NCI-H1048 (cell line): ENCODE measurements at places on chromosomes 5 and 9.

- no peak for DNase-seq
Measured at GRCh38 chr9:69857131-69857530, 36.5 kb downstream of the CFAP95 start.

- DNase-seq, result no peak
Measured at GRCh38 chr5:97575322-97575721, 392.3 kb upstream of the RIOK2 start.

- no peak for DNase-seq
Measured at GRCh38 chr5:84724683-84725082, 340.0 kb upstream of the EDIL3 start.

GRCh38 chr5:16082982-16083381 is 96.6 kb downstream of the MARCHF11 start:
- DNase-seq, result no peak

DNA sequence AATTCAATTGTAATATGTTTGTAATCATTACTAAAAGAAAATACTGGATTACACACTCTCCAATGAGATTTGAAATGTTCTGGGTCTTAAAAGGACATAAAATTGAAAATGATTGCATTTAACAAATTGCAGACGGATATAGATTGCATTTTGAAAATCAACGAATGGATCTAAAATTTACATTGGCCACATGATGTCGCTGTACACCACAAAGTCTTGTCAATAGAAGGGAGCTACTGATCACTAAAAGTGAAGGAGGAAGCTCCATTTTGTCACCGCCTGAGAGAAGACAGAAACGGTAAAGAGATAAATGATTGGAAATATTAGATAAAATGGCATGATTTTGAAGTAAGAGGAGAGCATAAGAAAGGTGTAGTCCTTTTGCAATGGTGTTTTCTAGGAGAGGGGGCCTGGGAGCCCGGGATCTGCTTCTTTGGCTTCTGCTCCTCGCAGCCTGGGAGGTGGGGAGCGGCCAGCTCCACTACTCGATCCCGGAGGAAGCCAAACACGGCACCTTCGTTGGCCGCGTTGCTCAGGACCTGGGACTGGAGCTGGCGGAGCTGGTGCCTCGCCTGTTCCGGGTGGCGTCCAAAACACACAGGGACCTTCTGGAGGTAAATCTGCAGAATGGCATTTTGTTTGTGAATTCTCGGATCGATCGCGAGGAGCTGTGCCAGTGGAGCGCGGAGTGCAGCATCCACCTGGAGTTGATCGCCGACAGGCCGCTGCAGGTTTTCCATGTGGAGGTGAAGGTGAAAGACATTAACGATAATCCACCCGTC is at the start of gene PCDHA1:
Gene PCDHA1 (plus strand): TSS at position 236 of the 782 bp plus-strand sequence.
- DNase-seq, result no peak
